Cardiac muscle cell (in vitro differentiated cells and primary cell): ENCODE measurements at places on chromosomes 11 and 22. TPM values are rescaled to one million over a fixed set of nuclear protein-coding genes. Genes with fewer than 3 reads are reported as not detected.

DNA sequence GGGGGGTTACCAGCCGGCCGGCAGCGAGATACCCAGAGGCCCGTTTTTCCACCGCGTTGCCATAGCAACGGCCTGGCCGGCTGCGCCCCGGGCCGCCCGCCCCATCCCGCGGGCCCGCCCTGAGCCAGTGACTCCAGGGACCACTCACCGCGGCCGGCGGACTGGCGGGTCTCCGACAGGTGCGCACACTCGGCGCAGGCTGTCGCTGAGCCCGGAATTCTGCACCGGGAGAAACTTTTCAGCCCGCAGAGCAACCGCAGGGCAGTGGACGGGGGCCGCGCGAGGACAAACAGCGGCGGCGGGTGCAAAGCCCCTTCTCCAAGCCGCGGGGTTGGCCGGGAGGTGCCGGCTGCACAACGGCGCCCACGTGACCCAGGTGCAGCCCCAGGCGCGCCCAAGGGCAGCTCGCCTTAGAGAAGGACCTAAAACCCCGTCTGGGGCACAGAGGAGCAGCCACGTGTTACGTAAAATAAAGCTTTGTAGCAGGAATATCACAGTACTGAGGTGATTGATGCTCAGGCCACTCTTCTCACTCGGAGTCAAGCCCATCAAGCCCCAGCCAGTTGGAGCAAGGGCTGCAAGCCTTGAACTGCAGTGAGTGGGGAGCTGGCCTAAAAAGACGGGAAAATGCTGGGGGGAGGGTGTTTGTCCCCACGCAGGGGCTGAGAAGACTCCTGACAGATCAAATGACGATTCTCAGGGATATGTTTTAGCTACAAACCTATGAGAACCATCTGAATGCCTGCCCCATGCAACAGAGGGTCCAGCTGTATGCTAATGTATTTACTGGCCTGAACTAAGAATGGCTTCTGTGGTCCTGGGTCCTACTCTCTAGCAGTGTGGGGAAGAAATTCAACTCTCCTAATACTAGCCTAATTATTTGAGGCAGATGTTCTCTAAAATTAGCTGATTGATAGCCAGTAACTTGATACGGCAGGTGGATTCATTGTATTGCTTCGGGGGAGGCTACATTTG is at the start of gene STK33:
STK33 (minus strand) TSS at position 294 of the 975 bp plus-strand sequence. CDS start 119,323 bp downstream, outside the sequence.
- peak; percentile 85 for DNase-seq

- DNase-seq, result no peak
These were observed 141.3 kb downstream of the ATG16L2 start for GRCh38 chr11:72955466-72955865.

DNA sequence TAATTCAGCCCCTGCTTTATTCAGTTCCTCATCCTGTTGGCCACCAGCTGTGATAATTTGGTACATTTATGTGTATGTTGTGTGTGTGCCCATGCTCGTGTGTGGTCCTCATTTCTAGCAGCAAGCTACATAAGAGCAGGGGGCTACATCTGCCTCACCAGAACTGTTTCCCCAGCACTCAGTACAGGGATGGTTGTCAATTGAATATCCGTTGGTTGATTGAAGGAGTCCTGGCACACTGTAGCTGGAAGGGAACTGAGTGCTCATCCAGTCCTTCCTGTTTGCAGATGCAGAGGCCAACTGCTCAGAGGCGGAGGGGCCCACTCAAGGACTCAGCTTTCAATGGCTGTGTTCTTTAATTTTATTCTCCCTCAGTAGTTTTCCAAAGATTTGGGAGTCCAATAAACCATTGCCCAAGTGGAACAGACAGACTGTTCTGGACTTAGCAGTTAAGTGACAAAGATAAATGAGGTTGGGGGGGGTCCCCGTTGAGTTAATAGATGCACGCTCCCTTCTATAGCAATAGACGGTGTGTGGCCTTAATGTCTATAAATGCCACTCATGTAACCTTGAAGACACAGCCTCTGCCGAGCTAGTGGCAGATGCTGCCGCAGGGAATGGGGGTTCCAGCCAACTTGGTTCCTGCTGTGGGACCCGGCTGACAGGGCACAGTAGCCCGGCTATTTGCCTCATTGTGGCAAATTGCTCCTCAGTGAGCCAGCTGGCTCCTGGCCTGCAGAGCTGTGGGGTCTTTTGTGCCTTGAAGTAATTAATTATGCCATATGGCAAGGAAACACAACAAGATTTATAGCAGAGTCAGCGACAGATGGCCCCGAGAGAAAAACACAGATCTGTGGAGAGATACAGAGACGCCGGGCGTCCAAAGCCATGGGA is 71.4 kb upstream of the GRK3 start:
- DNase-seq, result no peak

DNA sequence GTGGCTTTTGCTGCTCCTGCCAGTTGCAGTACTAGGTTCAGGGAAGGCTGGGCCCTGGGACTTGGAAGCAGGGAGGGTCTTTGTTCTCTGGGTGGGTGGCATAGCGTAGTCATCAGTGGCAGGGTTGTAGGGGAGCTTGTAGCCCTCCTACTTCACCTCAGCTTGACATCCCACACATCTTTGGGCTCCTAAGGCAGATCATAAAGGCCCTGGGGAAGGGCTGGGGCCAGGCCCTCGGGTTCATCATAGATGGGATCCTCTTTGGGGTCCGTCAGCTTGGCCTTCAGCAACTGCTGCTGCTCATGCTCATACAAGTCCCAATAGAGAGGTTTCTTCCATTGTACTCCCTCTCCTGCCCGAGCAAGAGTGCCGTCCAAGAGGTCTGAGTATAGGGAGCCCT is 6.0 kb upstream of the PHOX2A start:
- DNase-seq, result no peak

DNA sequence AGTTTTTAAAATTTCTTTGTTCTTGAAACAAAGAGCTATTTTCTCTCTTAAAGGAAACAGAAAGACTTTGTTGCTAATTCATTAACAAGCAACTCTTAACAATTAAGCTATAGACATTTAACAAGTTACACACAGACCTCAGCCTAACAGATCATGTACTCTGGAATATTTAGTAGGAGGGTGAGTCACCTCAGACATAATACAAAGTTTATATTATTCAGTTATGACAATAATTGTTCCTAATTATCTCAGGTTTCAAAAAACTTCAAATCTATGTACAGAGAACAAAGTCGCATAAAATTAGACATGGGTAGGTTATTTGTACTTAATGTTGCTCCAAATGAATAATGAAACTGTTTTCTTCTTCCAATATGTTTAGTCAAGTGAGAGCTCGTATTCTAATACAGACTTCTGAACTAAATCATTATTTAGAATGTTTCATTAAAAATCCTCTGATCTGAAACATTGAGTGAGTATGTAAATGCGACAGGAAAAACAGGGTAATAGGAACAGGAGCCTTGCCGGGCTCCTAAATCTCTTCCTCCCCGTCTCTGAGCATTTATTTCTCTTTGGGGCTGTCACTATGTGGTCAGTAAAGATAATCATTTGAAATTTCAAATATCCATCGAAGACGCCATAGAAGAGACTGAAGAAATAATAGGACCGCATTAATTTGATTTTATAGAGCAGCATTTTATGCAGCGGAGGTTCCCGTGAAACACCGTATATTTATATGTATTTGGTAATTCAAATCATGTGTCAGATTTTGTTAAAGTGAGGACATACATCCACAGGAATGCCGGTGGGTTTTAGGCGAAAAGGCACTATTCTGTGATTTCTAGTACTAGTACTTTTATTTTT is 8.7 kb upstream of the BARX2 start:
- no peak for DNase-seq

DNA sequence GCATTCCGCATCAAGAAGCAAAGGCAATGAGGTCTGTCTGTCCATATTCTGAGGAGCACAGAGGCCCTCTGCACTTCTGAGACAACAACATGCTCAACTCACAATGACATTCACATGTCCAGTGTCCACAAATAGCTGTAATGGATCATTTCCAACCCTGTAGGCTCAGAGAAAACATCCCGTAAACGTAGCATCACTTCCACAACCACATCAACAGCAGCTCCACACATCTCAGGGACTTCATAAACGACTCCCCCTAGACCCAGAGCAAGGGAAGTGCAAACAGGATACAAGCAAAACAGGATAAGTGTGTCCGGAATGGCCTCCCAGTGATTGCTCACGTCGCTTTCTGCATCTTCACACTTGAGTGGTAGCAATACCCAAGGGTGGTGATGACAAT is 100.2 kb downstream of the SYN3 start:
- DNase-seq, result peak; percentile 12

GRCh38 chr11:72380132-72380503 is 54.2 kb downstream of the CLPB start:
- DNase-seq, result no peak

DNA sequence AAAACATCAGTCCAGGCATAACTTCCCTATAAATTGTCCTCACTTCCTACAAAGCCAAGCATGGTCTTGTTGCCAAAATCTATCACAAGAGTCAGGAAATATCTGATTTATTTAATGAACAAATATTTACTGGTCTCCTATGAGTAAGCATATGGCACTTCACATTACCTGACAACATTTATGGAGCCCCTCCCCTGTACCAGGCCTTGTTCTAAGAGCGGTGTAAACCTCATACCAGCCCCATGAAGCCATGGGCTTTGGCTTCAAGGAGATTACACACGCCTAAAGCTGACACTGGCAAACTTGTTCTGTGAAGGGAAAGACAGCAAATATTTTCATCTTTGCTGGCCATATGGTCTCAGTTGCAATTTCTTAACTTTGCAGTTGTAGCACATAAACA is 43.0 kb upstream of the EIF3D start:
- no peak for DNase-seq

GRCh38 chr22:38398609-38399461 is 56.2 kb downstream of the KCNJ4 start:
- DNase-seq, result peak; percentile 85

GRCh38 chr11:113401718-113402117 is 14.1 kb downstream of the ANKK1 start:
- no peak for DNase-seq

- no peak for DNase-seq
These were observed 266.5 kb upstream of the MPPED2 start for GRCh38 chr11:30852645-30853044.

DNA sequence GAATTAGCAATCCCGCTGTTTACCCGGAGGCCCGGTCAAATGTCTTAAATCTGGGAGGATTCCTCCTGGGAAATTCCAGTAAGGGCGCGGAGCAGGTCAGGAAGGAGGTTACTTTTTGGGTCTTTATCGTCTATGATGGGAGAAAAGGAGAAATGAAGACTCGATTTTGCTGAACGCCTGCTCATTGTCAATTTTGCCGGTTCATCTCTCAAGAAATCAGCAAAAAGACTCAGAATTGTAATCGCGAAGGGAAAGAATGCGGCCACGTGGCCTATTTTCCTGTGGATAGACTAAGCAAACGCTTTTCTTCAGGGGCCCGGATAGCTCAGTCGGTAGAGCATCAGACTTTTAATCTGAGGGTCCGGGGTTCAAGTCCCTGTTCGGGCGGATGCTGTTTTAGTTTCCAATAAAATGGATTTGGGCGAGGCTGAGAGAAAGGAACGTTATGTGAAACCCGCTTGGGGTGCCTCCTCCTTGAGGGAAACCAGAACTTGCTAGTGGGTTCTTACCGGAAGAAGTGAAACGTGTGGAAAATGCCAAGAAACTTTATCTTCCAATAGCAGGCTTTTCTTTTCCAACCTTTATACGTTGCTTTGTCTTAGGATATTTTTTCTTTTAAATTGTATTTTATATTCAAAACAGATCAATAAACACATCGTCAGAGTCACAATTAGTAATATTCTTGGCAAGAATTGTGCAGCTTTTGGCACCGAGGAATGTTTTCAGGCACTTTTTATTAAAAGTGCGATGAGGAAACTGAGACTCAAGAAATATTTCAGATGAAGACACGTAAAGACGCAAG is 45.0 kb downstream of the OR4D9 start:
- peak; percentile 86 for DNase-seq

- no peak for DNase-seq
These were observed 37.7 kb upstream of the CD44 start for GRCh38 chr11:35101223-35101622.

DNA sequence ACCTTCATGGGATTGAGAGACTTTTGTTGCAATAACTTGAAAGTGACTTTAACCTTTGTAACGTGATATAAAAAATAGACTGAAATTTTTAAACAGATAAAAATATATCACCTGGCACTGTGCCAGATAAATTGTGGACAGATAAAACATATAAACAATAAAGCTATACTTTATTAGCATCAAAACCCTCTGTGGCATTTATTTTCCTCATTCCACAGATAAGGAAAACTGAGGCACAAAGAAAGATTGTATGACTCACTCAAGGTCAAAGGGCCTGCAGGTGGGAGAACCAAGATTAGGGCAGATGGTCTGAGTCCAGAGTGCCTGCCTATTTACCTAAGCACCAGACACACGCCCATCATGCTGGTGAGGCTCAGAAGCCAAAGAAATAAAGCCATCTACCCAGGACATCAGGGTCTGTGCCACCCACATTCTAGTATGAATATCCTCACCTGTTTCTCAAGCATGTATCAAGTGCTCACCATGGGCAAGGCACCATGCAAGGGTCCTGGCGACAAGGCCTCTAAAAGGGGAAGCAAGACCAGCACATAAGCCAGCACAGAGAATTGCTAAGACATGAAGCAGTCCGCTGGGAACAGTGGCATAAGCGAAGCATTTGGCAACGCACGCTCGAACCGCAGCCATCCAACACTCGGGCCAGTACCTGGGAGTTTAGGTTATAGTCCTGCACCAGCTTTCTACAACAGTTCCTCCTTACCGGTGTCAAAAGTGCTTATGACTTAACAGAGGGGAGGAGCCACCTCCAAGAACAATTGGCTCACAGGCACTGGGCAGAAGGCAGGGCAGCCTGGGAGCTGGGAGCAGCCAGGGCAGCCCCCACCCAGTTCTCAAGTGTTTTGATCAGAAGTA is 17.6 kb downstream of the MYH9 start:
- DNase-seq, result peak; percentile 64

- no peak for DNase-seq
These were observed 286.9 kb upstream of the PITPNB start for GRCh38 chr22:28205926-28206325.

- peak; percentile 19 for DNase-seq
These were observed 29.1 kb upstream of the AQP11 start for GRCh38 chr11:77560605-77561004.

GRCh38 chr22:23092217-23092955 is 22.1 kb downstream of the GNAZ start:
- no peak for DNase-seq

- no peak for DNase-seq
These were observed 37.0 kb downstream of the MYO7A start for GRCh38 chr11:77165066-77165465.

DNA sequence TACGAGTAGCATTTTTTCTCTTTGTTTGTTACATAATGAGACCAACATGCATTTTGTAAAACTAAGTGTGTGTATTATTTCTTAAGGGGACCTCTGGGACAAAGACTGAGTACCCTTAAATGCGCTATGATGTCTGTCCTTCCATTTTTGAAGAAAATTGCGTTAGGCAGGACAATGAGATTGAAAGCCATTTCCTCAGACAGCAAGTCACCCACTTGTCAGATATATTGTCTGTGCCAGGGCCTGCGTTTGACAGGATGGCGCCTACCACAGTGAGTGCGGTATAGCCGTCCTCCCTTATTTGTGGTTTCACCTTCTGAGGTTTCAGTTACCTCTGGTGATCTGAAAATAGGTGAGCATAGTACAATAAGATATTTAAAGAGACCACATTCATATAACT is 2.2 kb downstream of the AP2A2 start:
- DNase-seq, result no peak

Gene TTC36
- polyA plus RNA-seq, result 4.6 and 5.6 TPM in 2 replicates

Gene BTG4
- not detected in 2 replicates for polyA plus RNA-seq

Gene TRIM22
- 0.32 and 1.3 TPM in 2 replicates for polyA plus RNA-seq

Gene KCTD14
- polyA plus RNA-seq, result 0.23 and 0.96 TPM in 2 replicates

Gene MIF
- polyA plus RNA-seq, result 4,717 and 4,854 TPM in 2 replicates

Gene MMP20
- not detected in 2 replicates for polyA plus RNA-seq

Gene TMEM86A
- 4.1 and 5.2 TPM in 2 replicates for polyA plus RNA-seq

Gene OR8B8
- polyA plus RNA-seq, result not detected in 2 replicates

Gene MYH9
- polyA plus RNA-seq, result 88.7 and 98.0 TPM in 2 replicates

Gene RFPL3
- not detected in 2 replicates for polyA plus RNA-seq

Gene OR52E8
- polyA plus RNA-seq, result not detected in 2 replicates
